ENCODE measurements at places on chromosomes 5 and 9.

- DNase-seq, result no peak
These were observed 64.8 kb downstream of the MRPS27 start for GRCh38 chr5:72255237-72255636.

GRCh38 chr9:110249603-110250002, 6.7 kb downstream of the TXN start:
- DNase-seq, result no peak

DNA sequence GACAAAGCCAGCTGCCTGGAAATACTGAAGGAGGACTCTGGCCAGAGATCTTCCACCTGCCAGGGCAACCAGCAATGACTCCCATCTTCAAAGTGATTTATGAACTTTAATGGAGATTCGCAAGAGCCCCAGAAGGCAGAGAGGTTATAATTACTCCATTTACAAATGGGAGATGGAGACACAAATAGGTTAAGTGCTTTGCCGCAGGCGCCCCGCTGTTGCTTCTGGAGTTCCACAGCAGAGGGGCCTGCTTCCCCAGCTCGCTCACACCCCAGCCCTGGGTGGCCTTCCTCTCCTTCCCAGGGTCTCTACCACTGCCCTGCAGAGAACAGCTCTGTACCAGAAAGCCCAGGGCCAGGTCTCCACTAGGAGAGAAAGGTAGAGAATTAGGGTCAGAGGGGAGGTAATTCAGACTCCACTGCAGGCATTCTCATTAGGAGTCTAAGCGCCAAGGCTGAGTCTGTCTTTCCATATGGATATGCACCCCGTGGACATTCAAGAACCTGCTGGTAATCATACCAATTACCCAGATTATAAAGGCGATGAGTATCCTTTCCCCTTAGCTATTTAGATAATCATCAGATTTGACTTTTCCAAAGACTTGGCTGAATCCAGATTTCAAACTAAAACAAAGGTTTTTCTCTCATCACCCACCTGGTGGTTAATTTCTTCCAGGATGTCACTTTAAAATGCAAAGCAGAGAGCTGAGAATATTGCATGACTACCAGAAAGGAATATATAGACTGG, 157.6 kb upstream of the TUT7 start:
- no peak for DNase-seq

DNA sequence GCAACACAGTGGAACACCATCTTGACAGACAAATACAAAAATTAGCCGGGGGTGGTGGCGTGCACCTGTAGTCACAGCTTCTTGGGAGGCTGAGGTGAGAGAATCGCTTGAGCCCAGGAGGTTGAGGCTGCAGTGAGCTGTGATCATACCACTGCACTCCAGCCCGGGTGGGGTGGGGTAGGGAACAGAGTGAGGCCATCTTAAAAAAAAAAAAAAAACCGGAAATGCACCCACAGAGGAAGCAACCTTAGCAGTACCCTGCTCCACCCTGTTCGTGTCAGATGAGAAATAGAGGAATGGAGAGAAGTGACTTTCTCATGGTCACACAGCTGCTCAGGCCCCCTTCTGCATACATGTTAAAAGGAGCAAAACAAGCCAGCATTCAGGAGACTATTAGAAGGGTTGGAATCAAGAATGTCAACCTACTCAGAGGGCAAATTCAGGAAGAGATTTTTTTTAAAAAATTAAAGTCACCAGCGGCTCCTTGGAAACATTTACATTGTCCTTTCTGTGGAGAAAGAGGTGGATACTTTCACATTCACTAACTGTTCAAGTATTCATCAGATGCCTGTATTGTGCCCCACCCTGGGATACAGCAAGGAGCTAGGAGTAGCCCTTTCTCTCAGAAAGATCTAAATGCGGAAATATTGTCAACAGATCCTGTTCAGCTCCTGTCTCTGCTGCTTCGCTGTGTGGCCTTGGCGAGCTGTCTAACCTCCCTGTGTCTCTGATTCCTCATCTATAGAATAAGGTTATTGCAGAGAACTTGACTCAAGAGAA, 41.0 kb downstream of the CYFIP2 start:
- DNase-seq, result no peak

DNA sequence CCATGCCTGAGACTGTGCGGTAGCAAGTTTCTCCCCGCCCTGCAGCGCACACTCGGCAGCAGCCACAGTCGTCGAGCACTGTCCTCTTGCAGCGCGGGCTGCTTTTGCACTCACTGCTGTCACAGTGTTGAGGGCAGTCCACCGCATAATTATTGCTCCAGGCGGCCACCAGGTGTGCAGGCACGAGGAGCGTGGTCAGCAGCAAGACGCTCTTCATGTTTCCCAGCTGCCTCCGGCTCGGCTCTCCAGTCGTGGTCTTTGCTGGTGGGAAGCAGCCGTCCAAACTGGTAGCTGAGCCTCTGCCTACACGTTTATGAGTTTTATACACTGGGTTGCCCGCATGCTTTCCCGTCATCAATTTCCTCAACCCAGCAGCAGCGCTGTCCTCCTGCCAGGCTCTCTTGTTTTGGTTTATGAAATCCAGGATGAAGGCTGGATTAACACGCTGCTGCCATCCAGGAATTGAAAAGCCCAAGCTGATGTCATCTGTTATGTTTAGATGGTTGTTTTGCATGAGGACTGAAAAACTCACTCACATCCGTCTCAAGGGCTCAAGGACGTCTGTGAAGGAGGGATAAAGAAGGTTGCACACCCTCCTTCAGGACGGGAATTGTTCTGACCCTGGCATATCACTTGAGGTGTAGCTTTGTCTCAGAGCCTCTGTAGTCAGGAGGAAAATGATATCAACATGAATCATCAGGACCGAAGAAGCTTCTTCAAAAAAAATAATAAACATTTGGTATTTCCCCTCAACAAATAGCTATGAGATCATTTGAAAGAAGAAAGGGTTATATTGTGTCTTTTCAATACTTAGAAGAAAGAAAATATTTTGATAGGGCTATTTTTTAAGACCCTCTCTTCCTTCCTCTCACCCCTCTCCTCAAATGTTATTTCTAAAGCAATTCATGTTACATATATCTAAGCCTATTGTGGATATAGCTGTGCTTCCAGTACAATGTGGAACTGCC, at the start of gene ESM1:
ESM1 (minus strand) TSS at position 293 of the 968 bp plus-strand sequence; CDS start at position 217, 76 bp downstream.
- DNase-seq, result no peak

- DNase-seq, result no peak
These were observed 13.8 kb downstream of the FAM78A start for GRCh38 chr9:131262327-131263032.

- DNase-seq, result no peak
These were observed 184.2 kb downstream of the FSTL4 start for GRCh38 chr5:133428072-133428660.

DNA sequence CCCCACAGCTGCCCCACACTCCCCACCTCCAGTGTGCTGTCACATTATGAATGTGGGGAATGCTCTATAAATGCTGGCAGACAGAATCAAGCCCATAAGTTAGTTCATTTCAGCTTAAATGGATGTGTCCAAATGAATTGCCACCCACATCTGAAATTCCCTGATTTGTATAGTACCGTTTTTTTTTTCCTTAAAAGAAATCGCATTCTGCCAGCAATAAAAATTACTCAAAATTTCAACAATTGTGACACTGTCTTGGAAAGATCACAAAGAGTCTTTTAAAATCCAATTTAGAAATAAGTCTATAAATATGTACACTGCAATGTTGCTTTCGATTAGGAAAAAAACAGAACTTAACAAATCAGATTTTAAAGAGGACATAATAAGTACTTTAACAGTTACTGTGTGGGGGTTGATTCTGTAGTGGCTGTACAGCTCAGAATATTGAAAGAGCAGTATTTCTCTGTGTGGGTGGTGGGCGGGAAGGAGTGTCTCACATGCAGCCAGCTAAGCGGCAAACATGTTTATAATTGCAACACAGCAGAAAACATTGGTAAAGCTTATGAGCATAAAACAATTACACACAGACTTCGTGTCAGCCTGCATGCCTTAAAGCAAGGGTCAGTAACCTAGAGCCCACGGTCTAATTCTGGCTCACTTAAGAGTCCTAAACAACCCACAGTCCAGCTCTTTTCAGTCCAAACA, 24.9 kb upstream of the CSNK1G3 start:
- no peak for DNase-seq

DNA sequence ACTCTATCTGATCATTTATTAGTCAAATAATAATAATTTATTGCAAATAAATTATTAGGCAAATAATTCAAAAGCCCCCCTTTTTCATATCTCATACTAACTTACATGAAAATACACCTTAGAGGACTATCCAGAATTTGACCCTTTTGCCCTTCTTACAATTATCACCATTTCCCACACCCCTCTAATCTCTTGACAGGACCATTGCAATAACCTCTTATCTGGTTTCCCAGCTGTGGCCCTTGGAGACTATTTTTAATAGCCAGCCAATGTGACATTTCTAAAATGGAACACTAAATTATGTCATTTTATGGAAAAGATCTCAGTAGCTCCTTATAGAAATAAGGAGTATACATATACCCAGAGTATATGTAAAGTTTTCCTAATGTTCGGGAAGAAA, 588.4 kb upstream of the COX7C start:
- DNase-seq, result no peak

All from tibial nerve (tissue), 4 donors.